ENCODE measurements at places on chromosomes 4 and X.

DNA sequence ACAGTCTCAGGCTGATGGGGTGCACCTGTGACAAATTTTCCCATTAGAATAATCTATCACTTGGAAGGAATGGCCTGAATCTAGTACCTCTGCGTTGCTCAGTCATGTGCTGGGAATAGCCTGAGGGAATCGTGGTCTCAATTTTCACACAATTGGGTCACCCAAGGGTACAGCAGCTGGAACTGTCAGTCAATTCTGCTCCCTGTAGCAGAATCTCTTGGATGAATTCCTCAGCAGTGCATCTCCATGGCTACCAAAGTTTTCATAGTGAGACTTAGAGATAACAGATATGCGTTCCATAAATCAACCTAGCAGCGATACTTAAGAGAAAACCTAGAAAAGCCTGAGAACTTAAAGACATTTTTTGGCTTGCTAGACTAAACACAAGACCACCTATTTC lies 288.7 kb upstream of the CTSO start:
- DNase-seq: no peak

- DNase-seq: no peak
Observed at GRCh38 chr4:2599304-2599654, 62.8 kb downstream of the FAM193A start.

GRCh38 chrX:77749695-77750094 lies 36.3 kb downstream of the ATRX start:
- no peak for DNase-seq

- DNase-seq: no peak
Observed at GRCh38 chrX:17525762-17526555, 151.0 kb downstream of the NHS start.

DNA sequence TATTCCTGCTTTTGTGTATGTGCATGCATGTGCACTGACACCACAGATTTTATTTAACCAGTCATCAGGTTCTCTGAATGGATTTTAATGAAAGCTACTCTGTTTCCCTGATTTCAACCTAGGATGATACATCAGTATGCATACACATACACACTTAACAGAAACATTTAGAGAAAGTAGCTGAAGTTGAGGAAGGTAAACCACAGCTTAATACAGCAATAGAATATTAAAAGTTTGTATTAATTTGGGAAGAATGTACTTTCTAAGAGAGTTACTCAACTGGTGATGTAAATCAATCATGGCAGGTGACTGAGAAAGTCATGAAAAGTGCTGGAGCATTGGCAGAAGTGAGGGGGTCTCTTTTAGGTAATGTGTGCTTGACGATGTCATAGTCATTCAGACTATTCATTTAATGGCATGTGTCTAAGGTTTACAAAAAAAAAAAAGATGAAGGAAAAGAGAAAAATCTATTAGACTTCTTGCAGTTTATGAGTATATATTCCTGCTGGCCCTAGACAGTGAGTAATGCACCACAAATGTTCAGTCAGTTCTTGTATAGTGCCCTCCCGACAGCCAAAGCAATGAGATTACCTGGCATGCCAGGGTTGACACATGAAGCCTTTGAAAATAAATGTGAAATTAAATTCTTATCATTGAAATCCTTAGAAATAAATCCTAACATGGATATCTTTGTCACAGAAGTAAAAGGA lies 187.6 kb downstream of the RAPGEF2 start:
- DNase-seq: no peak

DNA sequence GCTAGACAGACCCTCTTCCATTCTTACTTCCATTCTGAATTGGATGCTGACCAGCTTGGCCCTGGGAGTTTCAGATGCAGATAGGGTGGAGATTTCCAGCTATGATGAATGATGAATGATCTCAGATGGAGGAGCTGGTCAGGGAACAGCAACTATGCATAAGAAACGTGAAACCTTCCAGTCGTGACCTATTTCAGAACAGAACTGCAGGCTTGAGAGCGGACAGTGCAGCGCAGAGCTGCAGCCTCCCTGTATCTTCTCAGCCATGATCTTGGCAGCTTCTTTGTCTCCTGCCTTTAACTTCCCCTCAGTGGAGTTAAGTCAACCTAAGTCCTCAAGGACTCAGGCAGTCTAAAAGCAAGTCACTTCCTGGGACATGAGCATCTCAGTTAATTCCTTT lies 43.3 kb upstream of the HAND2 start:
- no peak for DNase-seq
